Activated effector memory CD4-positive, alpha-beta T cell treated with anti-CD3 and anti-CD28 coated beads, Interleukin-2, amount 50 U/mL, for 16 hours (primary cell): ENCODE measurements at places on chromosomes 11 and 22.

- DNase-seq = no peak
Observed at GRCh38 chr11:8194956-8195355, 26.1 kb upstream of the RIC3 start.

DNA sequence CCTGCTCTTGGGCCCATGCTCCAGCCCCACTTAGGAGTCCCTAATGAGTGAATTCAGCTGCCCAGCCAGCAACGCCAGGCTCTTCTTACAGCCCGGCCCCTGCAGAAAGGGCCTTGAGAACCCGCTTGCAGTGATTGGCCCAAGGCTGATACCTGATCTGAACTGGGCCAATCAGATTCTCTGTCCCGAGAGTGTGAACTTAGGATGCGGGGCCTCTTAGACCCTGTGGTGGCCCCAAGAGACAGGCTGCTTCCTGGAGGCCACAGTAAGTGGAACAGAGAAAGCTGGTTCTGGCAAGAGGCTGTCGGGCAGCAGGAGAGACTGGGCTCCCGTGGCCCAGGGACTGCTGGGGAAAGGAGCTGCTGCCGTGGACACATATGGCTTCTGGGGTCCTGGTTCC lies 11.5 kb downstream of the VSTM5 start:
- DNase-seq = no peak

- DNase-seq = no peak
Observed at GRCh38 chr11:11445441-11446185, 92.6 kb upstream of the CSNK2A3 start.

- no peak for DNase-seq
Observed at GRCh38 chr11:68784653-68785052, 33.3 kb upstream of the TESMIN start.

DNA sequence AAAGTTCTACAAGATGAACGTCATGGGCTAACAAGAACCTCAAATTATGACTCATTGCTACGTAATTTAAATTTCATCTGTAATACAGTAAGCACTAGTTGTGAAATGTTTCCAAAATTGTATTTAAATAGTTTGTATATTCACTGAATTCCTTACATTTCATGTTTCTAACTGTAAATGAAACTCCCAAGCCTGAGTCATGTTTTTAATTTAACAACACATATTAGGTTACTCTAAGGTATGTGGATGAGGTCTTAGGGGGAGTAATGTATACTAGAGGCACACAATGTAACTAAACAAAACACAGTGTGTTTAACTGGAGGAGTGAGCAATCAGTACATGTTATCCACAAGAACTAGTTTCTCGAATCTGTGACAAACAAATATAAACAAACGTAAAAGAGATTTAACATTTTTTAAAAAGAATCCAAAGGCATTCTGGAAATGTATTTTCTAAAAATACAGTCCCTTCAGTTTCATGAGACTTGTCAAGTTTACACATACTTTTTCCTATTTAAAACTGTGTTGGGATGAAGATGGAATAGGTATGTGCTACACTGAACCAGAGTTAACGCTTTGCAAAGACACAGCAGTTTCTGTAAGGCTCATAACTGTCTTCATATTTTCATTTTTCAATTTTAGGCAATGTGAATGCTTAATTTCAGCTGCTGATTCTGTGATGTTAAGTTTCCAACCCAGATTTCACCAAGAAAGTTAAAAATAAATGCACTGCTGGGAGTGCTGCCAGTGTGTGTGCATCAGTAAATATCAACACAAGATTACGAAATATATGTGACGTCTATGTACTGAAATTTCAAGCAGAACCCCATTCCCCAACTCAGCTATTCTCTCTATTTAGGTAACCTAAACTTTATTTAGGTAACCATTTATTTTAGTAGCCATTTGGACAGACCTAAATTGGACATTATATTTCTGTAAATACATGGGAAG lies 52.6 kb downstream of the PITPNB start:
- DNase-seq = no peak

DNA sequence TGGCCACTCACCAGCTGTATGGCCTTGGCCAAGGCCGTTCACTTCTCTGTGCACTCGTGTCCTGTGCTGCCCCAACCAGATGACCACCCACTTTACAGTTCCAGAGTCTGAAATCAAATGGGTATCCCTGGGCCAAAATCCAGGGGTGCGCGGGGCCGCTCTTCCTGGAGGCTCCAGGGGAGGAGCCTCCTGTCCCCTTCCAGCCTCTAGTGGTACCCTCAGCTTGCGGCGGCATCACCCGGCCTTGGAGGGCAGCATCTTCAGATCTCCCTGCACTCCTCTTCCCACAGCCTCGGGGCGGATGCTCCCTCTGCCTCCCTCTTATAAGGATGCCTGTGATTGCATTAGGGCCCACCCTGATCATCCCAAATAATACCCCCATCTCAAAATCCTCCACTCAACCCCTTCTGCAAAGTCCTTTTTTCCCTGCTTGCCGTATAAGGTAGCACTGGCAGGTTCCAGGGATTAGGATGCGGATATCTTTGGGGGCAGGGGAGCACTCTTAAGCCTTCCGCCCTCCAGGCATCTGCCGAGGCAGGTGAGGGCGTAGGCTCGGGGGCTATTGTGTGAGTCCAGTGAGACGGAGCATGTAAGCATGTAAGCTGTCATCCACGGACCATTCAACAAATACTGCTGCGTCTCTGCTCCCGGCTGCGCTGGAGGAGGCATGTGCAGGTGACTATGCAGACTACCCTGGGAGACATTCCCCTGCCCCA lies 24.4 kb upstream of the SHISAL1 start:
- no peak for DNase-seq

- no peak for DNase-seq
Observed at GRCh38 chr11:95706974-95707387, 82.6 kb downstream of the FAM76B start.

GRCh38 chr11:714436-714835 lies 8.4 kb downstream of the EPS8L2 start:
- DNase-seq = no peak

DNA sequence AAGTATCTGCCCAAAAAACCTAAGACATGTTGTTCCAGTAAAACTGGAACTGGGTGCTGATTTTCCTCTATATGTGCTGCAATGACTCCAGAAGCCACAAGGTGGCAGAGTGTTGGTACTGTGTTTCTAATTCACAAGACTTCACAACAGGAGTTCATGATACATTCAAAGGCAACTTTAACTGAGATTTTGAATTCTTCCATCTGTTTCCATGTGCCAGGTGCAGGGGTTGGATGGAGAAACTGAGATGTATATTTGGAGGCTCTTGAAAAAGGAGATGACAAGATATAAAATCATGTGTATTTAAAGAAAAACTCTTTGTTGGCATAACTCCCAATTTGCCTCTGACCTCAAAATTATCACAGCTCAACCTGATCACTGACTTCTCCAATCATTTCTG lies 1098.6 kb upstream of the CCDC90B start:
- DNase-seq = peak; percentile 61

DNA sequence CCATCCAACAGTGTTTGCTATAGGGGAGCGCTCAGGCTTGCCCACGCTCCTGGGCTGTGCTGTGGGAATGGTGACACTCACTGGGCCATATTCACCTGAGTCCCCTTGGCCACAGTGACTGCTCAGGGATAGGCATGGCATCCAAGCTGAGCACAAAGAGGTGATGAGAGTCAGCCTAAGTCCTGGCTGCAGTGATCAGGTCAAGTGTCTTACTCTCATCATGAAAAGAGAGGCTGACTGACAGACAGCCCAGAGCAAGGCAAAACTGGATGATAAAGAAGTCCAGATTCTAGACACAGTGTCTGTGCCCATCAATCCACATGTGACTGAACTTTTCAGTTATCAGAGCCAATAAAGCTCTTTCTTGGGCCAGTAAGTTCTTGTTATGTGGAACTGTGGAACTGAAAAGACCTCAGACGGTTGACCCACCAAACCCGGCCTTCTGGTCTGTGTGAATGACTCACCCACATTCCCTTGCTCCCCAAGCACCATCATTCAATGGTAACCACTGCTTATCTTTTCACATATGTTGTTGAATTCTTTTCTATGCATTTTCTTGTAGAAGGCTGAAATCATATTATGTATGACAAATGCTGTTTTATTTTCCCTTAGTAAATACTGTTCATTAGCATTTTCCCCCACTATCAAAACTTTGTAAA lies 43.2 kb upstream of the YPEL1 start:
- DNase-seq = no peak
